ENCODE measurements at places on chromosomes 13 and 19.

DNA sequence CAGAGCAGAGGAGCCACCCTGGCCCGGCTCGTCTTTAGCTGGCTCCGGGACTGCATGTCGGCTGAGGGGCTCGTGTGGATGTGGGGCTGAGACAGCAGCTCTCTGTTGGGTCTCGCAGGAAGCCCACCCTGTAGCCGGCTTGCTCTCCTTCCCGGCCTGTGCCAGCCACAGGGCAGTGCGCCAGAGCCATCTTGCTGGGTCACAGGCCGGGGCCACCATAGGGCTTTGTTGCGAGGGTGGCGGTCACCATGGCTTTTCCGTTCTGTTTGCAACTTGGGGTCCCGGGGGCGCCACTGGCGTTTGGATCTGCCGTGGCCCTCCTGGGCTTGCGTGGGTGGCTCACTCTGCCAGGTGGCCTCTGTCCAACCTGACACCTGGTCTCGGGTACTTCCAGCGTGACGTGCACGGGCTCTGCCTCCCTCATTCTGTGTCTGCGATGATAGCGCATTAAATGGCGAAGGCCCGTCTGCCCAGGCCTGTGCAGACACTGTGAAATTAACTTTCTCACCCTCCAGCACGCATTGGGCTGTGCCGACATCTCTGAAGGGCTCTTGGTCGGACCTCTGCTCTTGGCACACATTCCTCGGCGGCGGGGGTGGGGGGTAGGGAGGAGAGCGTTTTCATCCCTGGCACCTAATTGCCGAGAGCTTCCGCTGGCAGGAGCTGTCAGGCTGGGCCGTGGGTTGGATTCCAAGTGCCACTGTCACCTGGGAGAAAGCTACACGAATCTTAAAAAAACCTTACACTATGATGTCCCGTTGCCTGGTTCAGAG lies 95.1 kb downstream of the KDM4B start:
- no peak for DNase-seq

- no peak for DNase-seq
Measured at GRCh38 chr19:3984584-3984907, 717 bp downstream of the EEF2 start.

- no peak for DNase-seq
Measured at GRCh38 chr13:76873445-76873844, 12.8 kb downstream of the KCTD12 start.

DNA sequence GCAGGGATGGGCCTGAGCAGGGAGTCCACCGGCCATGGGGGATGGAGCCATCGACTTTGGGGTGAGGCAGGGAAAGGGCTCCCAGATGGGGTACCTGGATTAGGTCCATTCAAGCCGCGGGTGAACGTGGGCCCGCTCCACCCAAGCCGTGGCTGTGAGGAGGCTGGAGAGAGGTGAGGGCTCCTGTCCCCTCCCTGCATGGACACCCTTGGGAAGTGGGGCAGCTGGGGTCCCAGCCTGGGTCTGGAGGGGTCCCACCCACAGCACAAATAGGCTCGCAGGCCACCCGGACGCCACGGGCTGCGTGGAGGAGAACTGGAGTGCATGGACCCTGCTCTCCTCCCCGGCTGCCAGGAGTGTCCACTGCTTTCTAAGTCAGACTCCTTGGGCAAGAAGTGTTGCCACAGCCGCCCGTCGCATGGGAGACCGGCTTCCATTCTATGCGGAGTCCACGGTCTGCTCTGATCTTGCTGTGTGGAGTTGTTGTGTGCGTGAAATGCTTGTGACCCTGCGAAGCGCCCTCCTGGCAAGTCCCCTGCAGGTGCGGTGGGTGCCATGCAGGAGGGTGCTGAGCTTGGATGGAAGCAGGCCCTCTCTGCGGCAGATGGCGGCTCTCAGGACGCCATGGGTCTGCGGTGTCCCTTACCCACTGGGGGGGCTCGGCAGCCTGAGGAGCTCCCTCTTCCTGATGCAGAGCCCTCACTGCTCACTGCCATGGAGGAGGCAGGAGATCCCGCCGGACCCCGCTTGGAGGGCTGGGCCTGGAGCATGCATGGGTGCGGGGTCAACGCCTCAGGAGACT lies 2.0 kb downstream of the DAZAP1 start:
- no peak for DNase-seq

- DNase-seq, result no peak
Measured at GRCh38 chr19:49222011-49222410, 64.4 kb downstream of the TRPM4 start.

DNA sequence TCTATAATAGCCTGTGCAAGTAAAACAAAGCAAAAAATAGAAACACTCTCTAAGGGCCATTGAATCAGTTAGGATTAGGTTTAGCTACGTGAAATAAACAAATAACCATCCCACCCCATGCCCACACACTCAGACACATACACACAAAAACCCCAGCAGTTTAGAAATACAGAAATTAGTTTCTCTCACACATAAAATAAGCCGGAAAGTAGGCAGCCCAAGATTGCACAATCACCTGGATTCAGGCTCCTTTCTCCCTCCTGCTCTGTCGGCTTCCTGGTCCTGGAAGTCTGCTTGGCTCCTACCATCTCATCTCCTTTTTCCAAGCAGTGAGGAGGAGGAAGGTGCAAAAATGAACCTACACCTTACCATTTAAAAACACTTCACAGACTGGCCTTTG lies 22.6 kb upstream of the USP12 start:
- no peak for DNase-seq

GRCh38 chr19:40358773-40359172 lies 10.3 kb downstream of the PLD3 start:
- no peak for DNase-seq

GRCh38 chr13:101977475-101977874 lies 424.4 kb downstream of the FGF14 start:
- DNase-seq, result no peak

DNA sequence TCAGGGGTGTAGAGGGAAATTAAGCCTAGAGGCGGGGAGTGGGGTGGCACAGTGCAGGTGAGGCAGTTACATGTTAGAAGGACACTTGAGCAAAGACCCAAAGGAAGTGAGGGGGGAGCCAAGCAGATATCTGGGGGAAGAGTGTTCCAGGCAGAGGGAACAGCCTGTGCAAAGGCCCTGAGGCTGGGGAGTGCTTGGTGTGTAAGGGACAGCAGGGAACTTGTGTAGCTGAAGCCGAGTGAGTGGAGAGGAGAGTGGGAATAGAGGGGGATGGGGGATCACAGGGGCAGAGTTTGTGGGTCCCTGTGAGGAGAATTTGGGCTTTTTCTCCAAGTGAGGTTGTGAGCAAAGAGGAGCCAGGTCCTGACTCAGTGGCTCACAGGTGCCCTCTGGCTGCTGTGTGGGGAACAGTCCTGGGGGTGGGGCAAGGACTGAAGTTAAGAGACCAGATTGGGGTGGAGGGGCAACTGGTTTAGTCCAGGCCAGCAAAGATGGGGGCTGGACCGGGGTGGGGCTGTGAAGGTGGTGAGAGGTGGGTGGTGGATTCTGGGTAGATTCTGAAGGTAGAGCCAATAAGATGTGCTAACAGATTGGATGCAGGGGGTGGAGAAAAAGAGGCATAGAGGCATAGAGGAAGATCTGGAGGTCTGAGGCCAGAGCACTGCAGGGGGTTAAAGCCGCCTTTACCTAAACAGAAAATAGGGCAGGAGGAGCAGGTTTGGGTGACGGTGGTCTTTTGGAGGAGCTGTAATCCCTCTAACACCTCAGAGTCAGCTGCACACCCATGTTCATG lies 75.3 kb downstream of the CACNA1A start:
- no peak for DNase-seq

DNA sequence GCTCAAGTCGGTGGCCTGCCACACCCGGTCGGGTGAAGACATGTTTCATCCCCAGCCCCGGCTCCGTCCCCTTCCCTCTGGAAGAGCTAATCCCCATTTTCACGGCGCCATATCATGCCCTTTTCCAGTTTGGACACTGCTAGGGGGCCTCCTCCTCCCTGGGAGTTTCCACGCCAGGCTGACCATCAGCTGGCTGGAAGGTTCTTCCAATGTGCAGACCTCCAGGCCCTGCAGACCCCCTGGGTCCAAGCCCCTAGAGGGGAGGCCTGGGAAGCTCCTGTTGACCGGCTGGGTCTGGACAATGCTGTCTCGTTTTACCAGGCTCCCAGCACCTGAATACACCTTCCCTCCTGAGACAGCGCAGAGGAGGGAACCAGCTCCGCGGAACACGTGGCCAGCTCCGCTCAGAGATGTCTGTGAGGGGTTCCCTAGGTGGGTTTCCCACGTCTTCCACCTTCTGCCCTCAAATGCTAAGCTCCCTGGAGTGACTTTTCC lies 44.7 kb upstream of the RANBP3 start:
- DNase-seq, result no peak

DNA sequence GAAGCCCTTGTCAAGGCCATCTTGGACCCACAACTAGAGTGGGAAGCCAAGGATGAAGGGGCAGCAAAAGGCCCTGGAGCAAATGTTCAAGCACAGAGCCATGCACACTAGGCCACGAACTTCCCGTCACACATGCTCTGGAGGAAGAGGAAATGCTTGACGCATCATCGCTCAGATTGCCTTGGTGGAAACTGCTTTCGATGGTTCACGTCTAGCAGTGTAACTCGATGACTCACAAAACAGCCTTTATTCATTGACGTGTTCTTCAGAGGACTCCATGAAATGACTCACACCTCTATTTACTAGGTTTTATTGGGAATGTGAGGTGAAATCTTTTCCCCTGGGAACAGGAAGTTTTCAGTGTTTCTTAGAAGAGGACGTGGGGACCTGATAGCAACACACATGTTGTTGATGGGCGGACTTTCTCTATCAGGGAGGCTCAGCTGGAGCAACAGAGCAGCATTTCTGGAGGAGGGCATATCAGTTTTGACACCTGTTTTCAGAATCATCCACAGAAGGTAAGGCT lies 79.8 kb upstream of the FLT1 start:
- DNase-seq, result no peak

- DNase-seq, result no peak
Measured at GRCh38 chr13:26867451-26868091, 107.0 kb upstream of the GPR12 start.

Data from NCI-H526 treated with DMSO at 0.1 percent for 48 hours (cell line).